ENCODE measurements at places on chromosomes 7 and 10.

GRCh38 chr10:71812913-71813590, 38.0 kb downstream of the PSAP start:
- no peak for DNase-seq

- DNase-seq, result no peak
These were observed 23.3 kb upstream of the RHOBTB1 start for GRCh38 chr10:60967260-60967659.

DNA sequence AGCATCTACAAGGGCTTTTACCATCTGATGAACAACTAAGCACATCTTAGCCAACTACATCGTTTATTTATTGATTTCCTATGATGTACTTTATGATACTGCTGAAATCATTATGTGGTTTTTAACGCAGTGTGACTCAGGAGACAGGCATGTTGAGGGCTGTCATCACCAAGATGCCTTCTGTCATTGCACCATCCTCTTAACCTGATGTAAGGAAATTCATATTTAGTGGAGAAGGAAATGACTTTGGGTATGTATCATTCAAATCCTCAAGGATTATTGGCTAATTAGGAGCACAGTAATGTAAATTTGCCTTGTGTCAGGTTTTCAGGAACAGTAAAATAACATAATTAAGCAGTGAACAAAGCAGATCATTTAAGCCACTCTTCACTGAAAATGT, 138.5 kb upstream of the MGMT start:
- no peak for DNase-seq

- DNase-seq, result no peak
These were observed 4.4 kb downstream of the PLAU start for GRCh38 chr10:73915206-73915851.

DNA sequence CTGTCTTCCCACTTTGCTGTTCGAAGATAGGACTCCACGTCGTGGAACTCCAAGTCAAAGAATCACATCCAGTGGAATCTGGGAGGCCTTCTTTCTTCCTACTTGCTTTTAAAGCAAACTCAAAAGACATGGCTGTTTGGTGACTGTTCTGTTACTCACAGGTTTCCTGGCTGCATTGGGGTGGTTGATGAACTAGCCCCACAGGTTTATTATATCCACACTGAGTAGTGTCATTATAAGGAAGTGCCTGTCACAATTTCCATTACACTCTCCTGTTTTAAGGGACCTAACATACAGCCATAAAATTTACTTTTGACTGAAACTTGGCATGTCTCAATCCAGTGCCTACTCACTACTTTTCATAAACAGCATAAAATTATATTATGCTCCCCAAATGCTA, 287.3 kb upstream of the SP4 start:
- peak; percentile 12 for DNase-seq

DNA sequence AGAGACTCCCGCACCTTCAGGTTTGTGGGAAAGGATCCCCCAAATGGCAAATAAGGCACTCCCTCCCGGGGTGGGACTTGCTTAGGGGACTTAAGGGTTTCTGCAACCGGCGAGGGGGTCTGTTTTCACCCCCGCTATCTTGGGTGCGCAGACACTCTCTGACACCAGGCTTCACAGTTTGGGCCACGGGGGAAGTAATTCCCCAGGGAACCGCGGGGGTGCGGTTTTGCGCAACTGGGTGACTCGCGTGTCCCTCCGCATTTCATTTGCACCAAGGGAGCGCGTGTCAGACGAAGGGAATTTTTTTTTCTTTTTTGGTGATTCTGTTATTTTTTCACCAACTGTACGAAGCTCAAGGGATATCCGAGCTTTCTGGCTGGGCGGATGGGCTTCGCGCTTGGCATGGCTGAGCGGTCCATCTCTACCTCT, 1.7 kb downstream of the GRM8 start:
- no peak for DNase-seq

- DNase-seq, result no peak
These were observed 31.9 kb downstream of the A1CF start for GRCh38 chr10:50853557-50853956.

DNA sequence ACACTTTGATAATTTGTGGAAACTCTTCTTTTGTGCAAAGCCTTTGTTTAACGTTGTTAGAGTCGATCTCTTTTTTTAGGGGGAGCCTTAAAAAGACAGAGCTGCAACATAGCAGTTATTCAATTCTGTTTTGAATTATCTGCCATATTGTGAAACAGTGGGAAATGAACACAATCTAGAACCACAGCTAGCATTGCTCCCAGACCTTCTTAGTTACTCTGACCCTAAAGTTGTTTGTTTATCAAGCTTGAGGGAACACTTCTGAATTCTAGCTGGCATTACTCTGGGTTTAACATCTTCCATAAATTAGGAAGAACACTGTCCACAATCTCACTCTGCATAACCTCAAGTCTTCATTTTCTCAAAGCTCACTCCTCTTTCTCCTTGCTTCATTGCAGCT, 217.7 kb downstream of the PRKG1 start:
- no peak for DNase-seq

DNA sequence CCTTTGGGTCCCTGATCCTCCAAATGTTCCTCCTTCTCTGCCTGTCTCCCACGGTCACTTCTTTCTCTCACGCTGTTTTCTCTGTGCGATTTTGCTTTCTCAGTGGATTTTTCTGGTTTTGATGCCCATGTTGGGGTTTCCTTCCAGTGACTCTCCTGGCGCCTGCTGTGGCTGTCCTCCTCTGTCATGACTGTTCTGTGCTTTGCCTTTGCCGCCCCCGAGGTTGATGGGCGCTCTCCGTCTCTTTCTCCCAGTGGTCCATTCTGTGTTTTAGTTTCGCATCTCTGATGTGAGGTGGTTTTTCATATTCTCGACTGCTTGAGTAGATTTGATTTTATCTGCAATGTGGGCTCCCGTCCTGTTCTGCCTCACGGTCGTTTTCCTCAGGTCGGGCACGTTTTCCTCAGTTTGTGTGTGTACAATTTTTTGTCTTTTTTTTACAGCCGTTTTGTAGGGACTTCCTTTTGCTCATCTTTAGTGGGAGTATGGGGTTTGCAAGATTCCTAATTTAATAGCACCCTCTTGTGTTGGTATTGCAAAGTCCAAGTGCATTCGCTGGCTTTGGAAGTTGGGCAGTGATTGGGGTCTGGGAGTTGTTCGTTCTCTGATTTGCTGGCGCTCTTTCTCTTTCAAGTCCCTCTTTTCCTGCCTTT, 100.0 kb downstream of the INPP5A start:
- DNase-seq, result peak; percentile 7

GRCh38 chr10:132396494-132397035, 435 bp upstream of the PWWP2B start:
- DNase-seq, result no peak

DNA sequence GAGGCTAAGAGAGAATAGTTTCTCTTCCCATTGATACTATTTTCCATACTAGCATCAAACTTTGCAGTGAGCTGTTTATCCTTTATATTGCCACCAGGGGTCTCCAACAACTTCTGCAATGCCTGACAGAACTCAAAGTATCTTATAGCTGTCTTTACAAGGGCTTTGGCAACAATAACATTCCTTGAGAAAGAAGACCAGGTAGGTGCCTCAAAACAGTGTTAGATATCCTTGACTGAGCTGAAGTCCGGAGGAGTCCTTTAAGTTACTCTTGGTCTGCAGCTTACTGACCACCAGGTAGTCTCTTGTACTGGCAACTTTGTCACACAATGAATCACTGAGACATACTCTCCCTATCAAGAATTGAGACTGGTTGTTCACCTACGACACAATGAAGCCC, 30.0 kb upstream of the TES start:
- DNase-seq, result peak; percentile 43

DNA sequence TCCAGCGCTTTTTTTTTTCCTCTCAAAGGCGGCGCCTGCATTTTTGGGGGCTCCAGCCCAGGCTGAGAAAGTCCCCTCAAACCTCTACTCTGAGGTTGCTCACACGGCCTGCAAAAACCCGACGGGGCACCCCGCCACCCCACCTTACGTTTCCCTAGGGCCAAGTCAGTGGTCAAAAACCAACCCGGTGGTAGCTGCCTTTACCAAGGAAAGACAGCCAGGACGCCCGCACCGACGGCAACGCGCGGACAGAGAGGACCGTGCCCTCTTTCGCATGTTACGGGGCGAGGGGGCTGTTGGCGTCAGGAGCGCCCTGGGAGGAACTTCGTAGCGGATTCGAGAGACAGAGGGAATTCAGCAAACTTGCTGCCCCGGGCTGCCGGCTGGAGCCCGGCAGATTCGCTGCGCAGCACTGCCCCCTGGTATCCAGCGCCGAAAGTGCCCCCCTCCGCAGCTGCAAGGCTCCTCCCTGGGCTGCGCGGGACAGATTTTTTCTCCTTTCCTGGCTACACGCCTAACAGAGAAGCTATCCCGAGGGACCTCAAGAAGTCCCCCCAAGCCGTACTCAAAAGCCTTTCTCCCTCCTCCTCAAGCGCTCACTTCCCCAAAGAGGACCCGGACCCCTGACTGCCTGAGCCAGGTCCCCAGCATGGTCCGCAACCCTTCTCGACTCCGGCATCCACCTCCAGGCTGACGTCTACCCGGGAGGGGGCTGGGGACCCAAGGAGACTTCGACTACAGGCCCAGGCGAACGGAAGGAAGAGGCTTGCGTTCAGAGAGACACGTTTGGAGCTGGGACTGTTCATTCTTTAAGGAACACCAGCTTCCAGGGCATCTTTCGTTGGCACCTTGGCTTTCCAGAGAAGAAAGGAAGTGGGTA, 27.7 kb upstream of the VAX1 start:
- DNase-seq, result peak; percentile 33

DNA sequence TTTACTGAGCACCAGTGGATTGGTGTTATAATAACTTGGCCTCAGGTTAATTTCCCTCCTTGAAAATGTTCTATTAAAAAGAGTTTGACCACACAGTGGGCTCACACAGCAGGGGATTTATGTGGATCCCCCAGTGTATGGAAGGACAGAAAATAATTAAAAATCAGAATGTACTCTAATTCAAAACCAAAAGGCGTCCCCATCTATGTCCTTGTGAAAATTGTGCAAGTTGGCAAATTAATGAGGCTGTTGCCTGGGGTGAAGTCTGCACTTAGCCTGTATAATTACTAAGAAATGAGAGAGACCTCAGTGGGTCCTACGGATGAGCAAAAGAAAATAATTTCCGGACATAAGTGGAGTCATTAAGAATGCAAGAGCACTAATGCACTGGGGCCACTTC, 31.1 kb downstream of the PIK3CG start:
- DNase-seq, result no peak

- no peak for DNase-seq
These were observed 9.7 kb upstream of the PPP1R35 start for GRCh38 chr7:100446040-100446439.

DNA sequence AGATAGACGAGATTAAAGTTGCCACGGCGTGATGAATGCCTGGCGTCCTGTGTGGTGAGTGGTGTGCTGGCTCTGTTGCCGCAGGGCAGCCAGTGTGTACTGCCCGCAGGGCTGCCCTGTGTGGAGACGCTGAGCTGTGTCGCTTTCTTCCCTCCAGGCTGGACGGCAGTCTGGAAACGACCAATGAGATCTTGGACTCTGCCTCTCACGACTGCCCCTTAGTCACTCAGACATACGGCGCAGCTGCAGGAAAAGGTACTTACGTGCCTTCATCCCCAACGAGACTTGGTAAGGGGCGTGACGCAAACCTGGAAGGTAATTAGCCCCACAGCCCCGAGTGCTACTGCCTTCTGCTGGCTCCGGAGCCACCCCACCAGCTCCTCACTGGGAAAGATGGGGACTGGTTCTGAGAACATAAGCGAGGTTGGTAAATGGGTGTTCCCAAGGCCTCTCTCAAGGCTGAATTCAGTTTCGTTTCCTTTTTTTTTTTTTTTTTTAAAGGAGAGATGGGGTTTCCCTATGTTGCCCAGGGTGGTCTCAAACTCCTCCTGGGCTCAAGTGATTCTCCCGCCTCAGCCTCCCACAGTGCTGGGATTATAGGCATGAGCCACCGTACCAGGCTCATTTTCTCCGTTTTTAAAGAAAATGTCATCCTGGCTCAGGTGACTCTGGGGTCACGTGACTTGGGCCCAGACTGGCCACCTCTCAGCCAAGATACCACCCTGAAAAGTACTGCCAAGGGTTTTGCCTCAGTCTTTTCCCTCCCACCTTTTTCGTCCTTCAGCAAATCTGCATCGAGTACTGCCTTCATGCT, 39.6 kb downstream of the WIPI2 start:
- DNase-seq, result no peak

DNA sequence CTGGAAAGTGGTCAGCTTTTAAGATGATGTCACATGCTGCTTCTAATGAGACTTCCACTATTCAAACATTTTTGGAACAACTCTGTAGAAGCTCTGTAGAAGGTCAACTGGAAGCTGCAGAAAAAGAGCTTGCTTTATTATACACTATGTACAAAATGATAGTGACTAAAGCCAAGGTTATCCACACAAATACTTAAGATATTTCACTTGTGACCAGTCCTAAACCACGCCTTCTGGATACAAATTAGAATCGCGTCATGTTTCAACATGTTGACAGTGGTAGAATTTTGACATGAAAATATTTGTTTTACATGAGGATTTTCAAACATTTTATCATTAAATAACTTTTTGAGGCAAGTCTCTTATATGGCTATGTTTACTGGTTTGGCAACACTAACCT, 499.6 kb upstream of the PHF14 start:
- no peak for DNase-seq

GRCh38 chr10:49036638-49037037, 78.7 kb downstream of the VSTM4 start:
- no peak for DNase-seq

DNA sequence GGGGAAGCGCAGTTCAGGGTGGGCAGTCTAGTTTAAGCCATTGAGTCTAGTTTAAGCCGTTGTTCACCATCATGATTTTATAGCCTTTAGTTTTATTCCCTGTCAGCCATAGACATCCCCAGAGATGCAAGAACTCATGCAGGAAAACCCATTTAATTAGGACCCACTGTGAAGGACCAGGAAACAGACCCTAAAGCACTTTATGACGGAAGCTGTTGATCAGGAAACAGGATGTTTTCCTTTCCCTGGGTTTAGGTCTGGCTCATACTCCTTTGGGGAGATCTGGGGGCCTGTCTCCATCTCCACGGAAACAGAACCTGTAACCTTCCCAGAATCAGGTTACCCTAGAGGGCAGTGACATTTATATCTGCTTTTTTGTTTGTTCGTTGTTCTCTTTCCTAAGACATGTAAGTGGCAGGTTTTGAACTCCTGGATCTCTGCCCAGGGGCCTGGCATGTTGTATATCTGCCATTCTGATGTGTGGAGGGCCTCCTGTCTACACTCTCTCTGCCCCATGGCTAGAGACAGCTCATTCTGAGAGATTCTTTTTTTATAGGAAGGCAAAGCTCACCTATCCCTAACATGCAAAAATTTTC, 657.2 kb upstream of the GALNT17 start:
- DNase-seq, result no peak

- DNase-seq, result no peak
These were observed 41.8 kb downstream of the MCMBP start for GRCh38 chr10:119830851-119831250.

DNA sequence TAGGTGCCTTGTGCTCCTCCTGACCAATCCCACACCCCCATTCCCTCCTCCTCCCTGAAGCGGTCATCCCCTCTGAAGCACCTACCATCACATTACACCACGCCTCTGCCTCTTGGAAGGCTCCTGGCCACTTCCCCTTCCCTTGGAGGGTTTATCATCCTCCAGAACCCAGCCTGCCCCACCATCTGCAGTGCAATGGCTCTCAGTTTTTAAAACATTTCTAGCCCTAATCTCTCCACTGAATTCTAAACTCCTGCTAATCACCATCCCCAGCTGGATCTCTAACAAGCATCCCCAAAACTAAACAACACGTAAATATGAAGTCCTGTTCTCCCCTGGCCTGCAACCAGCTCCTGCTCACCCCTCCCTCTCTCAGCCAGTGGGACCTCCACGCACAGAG, 70.6 kb downstream of the PIP4K2A start:
- DNase-seq, result no peak

Data from HCT116 (cell line).